GM23248 (cell line): ENCODE measurements at places on chromosomes 16 and 17.

DNA sequence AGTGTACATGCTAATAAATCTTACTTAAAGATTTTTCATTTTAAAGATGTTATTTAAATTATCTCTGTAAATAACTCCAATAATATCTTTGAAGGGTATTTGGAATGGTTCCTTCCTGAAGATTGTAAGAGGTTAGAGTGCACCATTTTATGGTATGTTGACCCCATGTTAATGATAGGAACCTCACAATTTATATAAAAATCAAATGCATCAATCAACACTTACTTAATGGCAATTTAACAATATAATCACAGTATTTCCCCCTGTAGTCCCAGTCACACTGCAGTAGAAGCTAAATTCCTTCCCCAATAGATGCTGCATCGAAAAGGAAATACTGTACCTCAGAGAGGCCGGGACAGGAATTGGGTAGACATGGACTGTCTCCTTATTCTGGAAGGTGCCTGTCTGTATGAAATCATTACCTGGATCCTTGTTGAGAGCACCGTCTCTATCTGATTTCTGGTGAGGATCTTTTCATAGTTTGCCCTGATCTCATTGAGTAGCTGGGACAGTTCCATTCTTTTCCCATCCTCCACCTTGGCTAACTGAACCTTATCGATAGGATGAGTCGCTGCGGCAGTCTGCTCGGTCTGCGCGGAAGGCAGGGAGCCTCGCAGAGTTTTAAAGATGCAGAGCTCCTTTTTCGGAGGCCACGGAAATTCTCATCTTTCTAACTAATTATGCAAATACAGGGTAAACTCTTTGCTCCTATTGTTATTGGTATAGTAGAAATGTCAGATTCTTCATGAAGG, at the start of gene KRT222:
Gene KRT222, minus strand, starts transcription at position 596 of the 752 bp plus-strand sequence. Its CDS starts 78 bp downstream, at position 518.
- no peak within 1 kb of the TSS for H3K27ac ChIP-seq
- H3K27me3 ChIP-seq: peaks cover 62% of the 10 kb centered on the region
- no peaks in the 10 kb centered on the region for H3K4me1 ChIP-seq
- H3K4me3 ChIP-seq: peak within 1 kb of the TSS; percentile 54; the same call in 1 of the 2 replicates
- no peaks in the 10 kb centered on the region for H3K36me3 ChIP-seq

DNA sequence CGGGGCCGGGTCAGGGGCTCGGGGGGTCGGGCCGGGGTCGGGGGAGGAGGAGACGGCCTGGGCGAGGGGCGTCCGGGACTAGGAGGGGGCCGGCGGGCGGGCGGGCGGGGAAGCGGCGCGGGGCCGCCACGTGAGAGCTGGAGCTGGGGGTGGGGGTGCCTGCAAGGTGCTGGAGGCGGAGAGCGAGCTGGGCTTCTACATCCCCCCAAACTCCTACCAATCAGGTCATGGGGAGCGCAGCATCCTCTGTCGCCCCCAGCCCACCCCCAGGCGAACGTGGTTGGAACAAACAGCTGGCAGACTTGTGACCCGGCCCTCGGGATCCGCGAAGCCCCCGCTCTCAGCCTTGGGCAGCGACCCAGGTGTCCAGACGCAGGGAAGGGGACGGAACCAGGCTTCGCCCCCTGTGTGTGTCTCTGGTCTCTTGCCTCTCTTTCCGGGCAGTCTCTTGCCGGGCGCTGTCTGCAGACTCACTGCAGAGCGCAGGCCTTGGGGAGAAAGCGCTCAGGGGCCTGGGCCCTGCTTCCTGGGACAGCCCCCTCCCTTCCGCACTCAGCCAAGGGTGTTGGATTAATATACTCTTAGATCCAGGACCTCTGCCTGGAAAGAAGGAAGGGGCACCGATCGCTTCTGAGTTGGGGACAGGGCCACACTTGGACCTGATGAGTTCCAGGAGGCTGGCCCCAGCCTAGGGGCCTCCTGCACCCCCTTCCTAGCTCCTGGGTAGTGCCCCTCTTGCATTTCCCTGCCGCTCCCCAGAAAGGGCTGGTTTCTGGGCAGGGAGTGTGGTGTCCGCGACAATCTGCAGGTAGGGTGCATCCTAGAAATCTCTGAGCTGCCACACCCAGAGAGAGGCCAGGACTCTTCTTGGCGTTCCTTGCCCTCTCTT, 722 bp downstream of the RASL10B start:
- peak overlapping the region; percentile 70 for H3K4me3 ChIP-seq
- H3K27ac ChIP-seq: no peak overlapping the region
- H3K27me3 ChIP-seq: no peaks in the 10 kb centered on the region

- no peaks in the 10 kb centered on the region for H3K36me3 ChIP-seq
- H3K4me1 ChIP-seq: peaks cover 20% of the 10 kb centered on the region
- no peaks in the 10 kb centered on the region for H3K27me3 ChIP-seq
- no peak overlapping the region for H3K4me3 ChIP-seq
- H3K27ac ChIP-seq: peak overlapping the region; percentile 69
- no peak for DNase-seq
Observed at GRCh38 chr17:78592991-78593329, 15.8 kb upstream of the DNAH17 start.

- H3K4me1 ChIP-seq: peaks cover 6% of the 10 kb centered on the region
- DNase-seq: no peak
- peaks cover 3% of the 10 kb centered on the region; the same call in 1 of the 2 replicates for H3K36me3 ChIP-seq
- H3K4me3 ChIP-seq: no peak overlapping the region
Observed at GRCh38 chr16:27229891-27230470, 26.7 kb downstream of the KDM8 start.

GRCh38 chr16:79294568-79294967, 306.0 kb downstream of the MAF start:
- no peak for DNase-seq
- H3K36me3 ChIP-seq: no peaks in the 10 kb centered on the region
- H3K4me3 ChIP-seq: no peak overlapping the region
- no peaks in the 10 kb centered on the region for H3K4me1 ChIP-seq

DNA sequence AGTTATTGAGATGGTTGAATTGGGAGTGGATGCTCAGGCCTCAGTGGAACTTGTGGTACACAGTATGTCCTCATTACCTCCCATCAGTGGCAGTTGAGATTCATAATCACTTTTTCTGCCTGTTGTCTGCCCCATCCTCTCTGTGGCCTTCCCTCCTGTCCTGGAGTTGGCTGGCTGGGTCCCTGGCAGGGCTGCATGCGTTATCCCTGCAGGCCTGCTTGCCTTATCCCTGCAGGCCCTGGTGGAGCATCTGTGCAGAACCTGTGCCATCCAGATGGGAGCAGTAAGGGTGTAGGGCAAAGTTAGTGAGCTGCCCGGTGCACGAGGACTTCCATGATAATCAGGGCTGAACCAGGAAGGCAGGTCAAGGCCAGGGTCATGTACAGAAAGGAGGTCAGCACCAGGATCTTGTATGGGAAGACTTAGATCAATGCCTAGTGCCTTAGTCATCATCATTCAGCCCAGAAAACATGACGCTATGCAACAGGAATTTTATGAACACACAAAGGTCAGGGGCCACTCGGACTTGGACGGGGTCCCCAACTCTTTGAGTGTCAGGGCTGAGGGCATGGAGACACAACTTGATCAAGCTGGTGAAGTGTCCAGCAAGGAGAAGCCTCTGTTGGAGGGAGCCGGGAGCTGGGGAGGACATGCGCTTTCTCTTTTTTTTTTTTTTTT, 47.2 kb downstream of the ABCC1 start:
- H3K27ac ChIP-seq: peak overlapping the region; percentile 87
- H3K4me1 ChIP-seq: peaks cover 61% of the 10 kb centered on the region
- H3K4me3 ChIP-seq: no peak overlapping the region
- H3K27me3 ChIP-seq: no peaks in the 10 kb centered on the region

DNA sequence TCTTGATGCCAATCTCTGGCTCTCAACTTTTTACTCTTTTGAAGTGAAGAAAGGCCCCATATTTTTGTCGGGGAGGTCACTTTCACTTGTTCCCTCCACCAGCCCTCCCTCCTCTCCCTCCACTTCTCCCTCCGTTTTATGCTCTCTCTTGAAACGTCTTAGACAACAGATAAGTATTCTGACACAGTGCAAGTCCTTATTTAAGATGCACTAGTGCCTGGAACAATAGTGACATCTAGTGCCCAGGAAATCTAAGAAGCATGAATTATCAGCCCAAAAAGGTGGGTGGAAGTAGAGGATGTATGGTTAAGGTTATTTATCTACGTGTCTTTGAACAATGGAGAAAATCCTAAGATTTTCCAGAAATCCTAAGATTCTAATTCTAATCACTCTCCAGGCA, 17.9 kb downstream of the PSME3IP1 start:
- H3K4me1 ChIP-seq: no peaks in the 10 kb centered on the region
- no peak overlapping the region for H3K4me3 ChIP-seq
- peaks cover 27% of the 10 kb centered on the region; the same call in 1 of the 2 replicates for H3K36me3 ChIP-seq
- DNase-seq: peak; percentile 72

DNA sequence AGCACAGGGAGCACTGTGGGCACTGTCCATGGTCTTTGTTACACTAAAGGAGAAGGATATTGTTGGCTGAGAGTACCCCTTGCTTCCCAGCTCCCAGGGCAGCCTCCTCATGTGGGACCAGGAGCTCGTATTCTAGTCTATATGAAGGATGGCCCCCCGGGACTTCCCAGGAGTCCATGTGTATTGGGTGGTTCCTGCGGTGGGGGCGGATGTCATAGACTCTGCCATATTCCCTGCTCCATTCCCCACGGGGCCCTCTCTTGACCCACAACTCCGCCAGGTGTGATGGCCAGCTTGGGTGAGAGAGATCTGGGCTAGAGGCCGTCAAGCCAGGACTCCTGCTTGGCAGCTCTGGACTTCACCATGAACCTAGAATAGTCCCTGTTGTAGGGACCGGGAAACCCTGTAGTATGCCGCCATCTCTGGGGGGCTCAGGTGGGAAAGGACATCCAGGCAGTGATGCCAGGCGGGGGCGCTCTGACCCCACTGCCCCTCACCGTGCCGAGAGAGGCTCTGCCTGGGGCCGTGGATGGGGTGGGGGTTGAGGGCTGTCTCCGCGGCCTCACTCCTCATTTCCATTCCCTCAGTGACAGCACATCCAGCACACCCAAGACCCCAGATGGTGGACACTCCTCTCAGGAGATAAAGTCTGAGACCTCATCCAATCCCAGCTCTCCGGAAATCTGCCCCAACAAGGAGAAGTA, 37.8 kb downstream of the OR1D5 start:
- 0 out of 2 replicates have a peak, but pooled peaks cover 6% of the 10 kb centered on the region for H3K36me3 ChIP-seq
- no peak overlapping the region for H3K4me3 ChIP-seq
- H3K27me3 ChIP-seq: no peaks in the 10 kb centered on the region
- no peak for DNase-seq
- H3K27ac ChIP-seq: no peak overlapping the region

- H3K27ac ChIP-seq: no peak overlapping the region
- no peaks in the 10 kb centered on the region for H3K36me3 ChIP-seq
- H3K4me1 ChIP-seq: no peaks in the 10 kb centered on the region
- no peaks in the 10 kb centered on the region for H3K27me3 ChIP-seq
- peak; percentile 38 for DNase-seq
- H3K4me3 ChIP-seq: no peak overlapping the region
Observed at GRCh38 chr16:72856797-72857196, 191.1 kb downstream of the ZFHX3 start.

- peak overlapping the region; percentile 75 for H3K4me3 ChIP-seq
- peaks cover 18% of the 10 kb centered on the region for H3K4me1 ChIP-seq
- no peaks in the 10 kb centered on the region for H3K27me3 ChIP-seq
- H3K27ac ChIP-seq: no peak overlapping the region
- no peaks in the 10 kb centered on the region for H3K36me3 ChIP-seq
Observed at GRCh38 chr17:50346313-50347116, 589 bp downstream of the XYLT2 start.

DNA sequence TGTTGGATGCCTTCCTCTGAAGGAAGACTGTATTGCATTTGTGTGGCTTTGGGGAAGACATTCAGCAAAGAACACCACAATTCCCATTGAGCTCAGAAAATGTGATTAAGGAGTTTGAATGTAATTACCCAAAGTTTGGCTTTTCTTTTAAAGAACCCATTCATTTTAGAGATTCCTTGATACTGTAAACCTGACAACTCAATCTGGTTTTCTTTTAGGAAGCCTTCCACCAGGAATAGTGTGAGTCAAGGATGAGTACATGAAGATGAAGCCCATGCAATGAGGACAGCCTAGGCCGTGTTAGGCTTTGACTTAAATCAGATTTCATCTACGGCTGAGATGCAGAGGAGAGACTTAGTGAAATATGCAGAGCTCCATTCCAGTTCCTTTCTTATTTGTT, 271.7 kb upstream of the TBX2 start:
- no peaks in the 10 kb centered on the region for H3K36me3 ChIP-seq
- peaks cover 19% of the 10 kb centered on the region for H3K4me1 ChIP-seq
- peak; percentile 72 for DNase-seq
- H3K27me3 ChIP-seq: no peaks in the 10 kb centered on the region
- H3K27ac ChIP-seq: peak overlapping the region; percentile 63

- peaks cover 7% of the 10 kb centered on the region; the same call in 1 of the 2 replicates for H3K4me1 ChIP-seq
- H3K27me3 ChIP-seq: peaks cover 38% of the 10 kb centered on the region
- no peak overlapping the region for H3K27ac ChIP-seq
- H3K4me3 ChIP-seq: no peak overlapping the region
- no peaks in the 10 kb centered on the region for H3K36me3 ChIP-seq
- DNase-seq: peak; percentile 29
Observed at GRCh38 chr16:87129771-87130170, 187.4 kb downstream of the C16orf95 start.

DNA sequence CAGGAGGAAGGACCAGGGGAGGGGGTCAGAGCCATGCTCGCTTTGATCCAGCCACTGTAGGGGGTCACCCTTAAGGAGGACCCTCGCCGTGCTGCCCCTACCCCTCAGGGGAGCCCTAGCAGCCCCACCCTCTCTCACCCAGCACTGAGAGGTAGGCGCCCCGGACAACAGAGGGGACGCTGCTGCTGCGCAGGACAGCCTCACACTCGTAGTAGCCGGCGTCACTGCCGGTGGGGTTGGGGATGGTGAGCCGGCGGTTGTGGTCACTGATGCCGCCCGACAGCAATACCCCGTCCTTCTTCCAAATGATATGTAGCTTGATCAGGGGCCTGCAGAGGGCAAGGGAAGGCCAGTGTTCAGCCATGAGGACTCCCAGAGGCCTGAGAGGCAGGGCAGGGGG, 126.0 kb upstream of the CDC42EP4 start:
- no peaks in the 10 kb centered on the region for H3K4me1 ChIP-seq
- DNase-seq: no peak
- no peaks in the 10 kb centered on the region for H3K27me3 ChIP-seq

GRCh38 chr17:82019690-82020571, 2.7 kb downstream of the CENPX start:
- no peaks in the 10 kb centered on the region for H3K27me3 ChIP-seq
- no peaks in the 10 kb centered on the region for H3K36me3 ChIP-seq
- H3K4me3 ChIP-seq: no peak overlapping the region
- no peak overlapping the region for H3K27ac ChIP-seq
- peaks cover 5% of the 10 kb centered on the region; the same call in 1 of the 2 replicates for H3K4me1 ChIP-seq

DNA sequence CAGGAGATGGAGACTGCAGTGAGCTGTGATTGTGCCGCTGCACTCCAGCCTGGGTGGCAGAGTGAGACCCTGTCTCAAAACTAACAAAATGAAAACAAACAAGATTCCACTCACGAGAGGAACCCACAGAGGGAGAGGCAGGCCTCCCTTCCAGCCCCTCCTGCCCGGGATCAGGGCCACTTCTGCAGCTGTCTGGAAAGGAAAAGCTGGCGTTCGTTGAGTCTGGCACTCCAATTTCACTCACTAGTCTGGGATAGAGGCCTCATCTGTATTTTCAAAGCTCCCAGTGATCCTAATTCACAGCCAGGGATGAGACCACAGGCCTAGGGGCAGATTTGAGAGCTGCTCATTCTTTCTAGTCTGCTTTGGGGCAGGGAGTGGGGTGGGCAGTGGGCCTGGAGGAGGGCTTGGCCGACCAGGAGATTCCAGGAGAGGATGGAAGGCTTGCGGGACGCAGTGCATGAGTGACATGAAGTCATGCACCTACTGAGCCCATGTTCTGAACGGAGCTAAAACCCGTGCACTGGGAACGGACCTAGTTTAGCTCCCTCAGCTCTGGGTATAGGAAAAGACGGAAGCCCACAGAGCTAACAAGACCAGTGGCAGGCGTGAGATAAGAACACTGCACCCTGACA, 54.0 kb downstream of the COTL1 start:
- H3K4me3 ChIP-seq: no peak overlapping the region
- H3K4me1 ChIP-seq: no peaks in the 10 kb centered on the region
- DNase-seq: no peak
- H3K27ac ChIP-seq: no peak overlapping the region
- no peaks in the 10 kb centered on the region for H3K27me3 ChIP-seq

GRCh38 chr16:88963583-88963982, 13.4 kb downstream of the CBFA2T3 start:
- no peaks in the 10 kb centered on the region for H3K36me3 ChIP-seq
- no peak for DNase-seq
